Smooth muscle cell of the umbilical artery (primary cell): ENCODE measurements at places on chromosomes 7 and 10. TPM values are rescaled to one million over a fixed set of nuclear protein-coding genes. Genes with fewer than 3 reads are reported as not detected.

UTF1 gene
- total RNA-seq: not detected in 2 replicates

FBXL13 gene
- total RNA-seq: 2.1 and 2.3 TPM in 2 replicates

TMEM130 gene
- 0.30 and 0.88 TPM in 2 replicates for total RNA-seq

CTAGE6 gene
- total RNA-seq: 0.89 and 1.3 TPM in 2 replicates

FLNC gene
- 226 and 608 TPM in 2 replicates for total RNA-seq

CYP2C18 gene
- not detected in 2 replicates for total RNA-seq

CNPY1 gene
- not detected in 2 replicates for total RNA-seq

FASTK gene
- 62.7 and 88.8 TPM in 2 replicates for total RNA-seq

KCNMA1 gene
- 107 and 110 TPM in 2 replicates for total RNA-seq

LYZL1 gene
- not detected in 2 replicates for total RNA-seq

CC2D2B gene
- total RNA-seq: 0.18 and 0.30 TPM in 2 replicates

KMT2C gene
- 29.4 and 43.4 TPM in 2 replicates for total RNA-seq

TMEM176A gene
- not detected in 2 replicates for total RNA-seq

CALD1 gene
- total RNA-seq: 600 and 815 TPM in 2 replicates

CYP26A1 gene
- total RNA-seq: not detected in 2 replicates

SPDYE9 gene
- total RNA-seq: not detected in 2 replicates

CALML5 gene
- total RNA-seq: not detected in 2 replicates

PCLO gene
- 0.59 and 3.0 TPM in 2 replicates for total RNA-seq

RHOBTB1 gene
- 17.7 and 24.3 TPM in 2 replicates for total RNA-seq

RGR gene
- not detected in 2 replicates for total RNA-seq

VENTX gene
- total RNA-seq: not detected in 2 replicates

EPHB6 gene
- total RNA-seq: 2.6 and 3.6 TPM in 2 replicates

HYAL4 gene
- total RNA-seq: not detected in 2 replicates
